KG1 (cell line): ENCODE measurements at places on chromosomes 13 and 19.
A peak's percentile ranks its signal among the peaks of the same experiment; 100 is the strongest.

DNA sequence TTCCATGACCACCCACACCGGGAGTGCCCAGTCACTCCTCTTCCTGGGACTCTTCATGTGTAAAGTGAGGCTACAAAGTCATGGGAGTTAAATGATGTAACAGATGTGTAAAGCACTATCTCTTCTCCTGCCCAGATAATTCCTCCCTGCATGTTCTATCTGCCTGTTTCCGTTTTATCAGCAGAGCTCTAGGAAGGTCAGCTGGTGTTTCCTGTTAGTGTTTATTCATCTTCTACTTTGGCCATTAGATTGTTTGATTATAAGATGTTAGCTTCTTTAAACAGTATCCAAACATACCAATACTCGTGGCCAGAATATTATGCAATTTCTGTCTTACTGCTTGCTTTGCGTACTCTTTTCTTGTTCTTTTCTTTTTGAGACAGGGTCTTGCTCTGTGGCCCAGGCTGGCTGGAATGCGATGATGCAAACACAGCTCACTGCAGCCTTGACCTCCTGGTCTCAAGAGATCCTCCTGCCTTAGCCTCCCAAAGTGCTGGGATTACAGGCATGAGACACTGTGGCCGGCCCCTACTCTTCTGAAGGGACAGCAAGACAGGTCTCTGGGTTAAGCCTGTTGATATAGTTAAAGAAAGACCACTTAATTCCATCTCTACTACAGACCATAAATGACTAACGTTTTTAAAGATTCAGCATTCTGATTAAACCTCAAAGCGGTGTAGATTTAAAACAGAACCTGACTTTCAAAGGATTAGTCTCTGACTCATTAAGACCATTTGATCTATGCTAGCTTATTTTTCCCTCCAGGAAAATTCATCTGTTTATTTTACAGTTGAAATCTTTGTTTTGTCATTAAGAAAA lies 97.4 kb upstream of the AKAP11 start:
- no peak for DNase-seq

- DNase-seq = no peak
Observed at GRCh38 chr13:98647121-98647520, 70.2 kb upstream of the STK24 start.

GRCh38 chr13:112757759-112758086 lies 67.9 kb downstream of the ATP11A start:
- DNase-seq = no peak

DNA sequence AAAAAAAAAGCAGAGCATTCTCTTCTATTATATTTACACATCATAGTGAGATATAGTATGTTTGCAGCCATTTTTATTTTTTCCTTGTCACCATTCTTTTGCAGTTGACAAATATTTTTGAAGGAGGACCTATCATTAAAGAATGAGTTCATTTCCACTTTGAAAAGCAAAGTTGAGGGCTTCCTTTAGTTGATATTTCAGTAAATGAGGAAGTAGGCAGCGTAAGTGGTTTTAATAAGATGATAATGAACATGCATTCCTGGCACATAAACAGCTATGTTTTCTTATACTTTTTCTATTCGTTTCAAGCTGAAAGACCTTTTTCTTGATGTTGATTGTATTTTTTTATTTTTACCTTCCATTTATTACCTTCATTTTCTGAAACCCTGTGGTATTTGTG lies 66.2 kb downstream of the ZMYM2 start:
- no peak for DNase-seq

DNA sequence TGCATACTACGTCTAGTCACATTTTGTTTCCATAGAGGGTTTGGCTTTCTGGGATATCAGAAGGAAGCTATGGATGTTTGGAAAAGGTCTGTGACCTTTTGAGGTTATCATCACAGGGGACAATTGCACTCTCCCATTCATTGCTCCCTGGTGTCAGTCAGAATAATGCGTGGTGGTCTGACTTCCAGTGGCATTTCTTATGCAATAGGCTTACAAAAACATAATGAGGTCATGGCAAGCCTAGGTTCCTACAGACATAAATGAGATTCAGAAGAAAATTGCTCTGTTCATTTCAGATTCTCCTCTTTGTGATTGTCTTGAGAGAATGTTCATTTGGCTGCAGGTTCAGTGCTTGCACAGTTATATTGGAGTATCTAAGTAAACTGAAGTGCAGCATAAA lies 54.6 kb downstream of the ARHGAP35 start:
- no peak for DNase-seq

DNA sequence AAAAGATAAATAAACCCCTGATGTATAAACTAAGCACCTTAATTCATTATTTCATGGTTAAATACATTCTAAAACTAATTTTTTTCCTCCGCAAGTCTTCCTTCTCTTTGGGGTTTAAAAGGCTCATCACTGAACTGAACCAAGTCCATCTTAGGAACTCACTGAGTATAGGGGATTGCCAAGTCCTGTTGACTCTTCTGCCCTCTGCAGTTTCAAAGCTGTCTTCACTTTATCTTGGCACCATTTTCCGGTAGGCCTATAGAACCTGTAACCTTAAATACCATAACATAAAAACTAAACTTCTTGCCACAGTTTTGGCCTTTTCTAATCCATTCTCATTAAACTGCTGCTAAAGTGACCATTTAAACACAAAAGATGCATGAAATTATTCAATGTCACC lies 66.5 kb upstream of the USPL1 start:
- DNase-seq = no peak

DNA sequence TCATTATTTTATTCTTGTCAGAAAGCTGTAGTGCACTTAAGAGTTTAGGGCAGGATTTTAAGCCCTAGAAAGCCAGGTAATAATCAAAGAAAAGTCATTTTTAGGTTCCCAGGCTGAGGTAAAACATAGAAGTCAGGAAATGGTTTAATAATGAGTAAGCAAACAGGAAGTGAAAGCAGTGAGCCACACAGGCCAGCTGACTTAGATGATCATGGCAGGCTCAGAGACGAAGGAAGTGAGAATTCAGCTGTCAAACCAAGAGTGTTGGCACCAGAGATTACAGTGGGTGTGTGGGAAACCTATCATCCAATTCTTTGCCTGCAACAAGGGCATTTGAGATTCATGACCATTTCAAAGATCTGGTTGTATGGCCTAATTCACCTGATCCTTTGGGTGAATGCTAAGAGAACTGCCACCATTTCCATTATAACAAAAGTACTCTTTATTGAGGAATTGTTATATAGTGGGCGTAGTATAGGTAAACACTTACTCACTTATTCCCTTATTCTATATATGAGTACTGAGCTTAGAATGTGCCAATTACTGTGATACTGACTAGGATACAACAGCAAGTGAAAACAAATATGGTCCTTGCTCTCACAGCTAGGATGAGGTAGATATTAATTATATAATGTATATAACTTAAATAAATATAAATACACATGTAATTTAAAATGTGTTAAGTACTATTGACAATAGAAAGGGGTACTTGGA lies 103.7 kb upstream of the EDNRB start:
- DNase-seq = peak; percentile 54

- no peak for DNase-seq
Observed at GRCh38 chr19:32866564-32867265, 2.9 kb downstream of the SLC7A9 start.

DNA sequence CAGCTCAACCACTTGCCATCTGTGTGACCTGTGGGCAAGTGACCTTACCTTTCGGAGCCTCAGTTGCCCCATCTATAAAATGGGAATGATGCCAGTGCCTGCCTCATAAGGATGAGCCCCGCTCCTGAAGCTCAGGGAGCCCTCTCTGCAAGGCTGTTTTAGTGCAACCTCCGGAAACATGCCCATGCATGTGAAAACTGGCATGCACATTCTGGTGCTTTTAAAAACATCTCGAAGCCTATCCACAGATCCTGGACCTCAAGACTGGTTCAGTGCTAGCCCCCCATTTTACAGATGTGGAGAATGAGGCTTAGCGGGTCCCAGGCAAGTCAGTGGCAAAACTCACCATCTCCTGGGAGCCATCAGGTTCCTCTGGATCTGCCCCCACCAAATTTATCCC lies 5.6 kb downstream of the CADM4 start:
- no peak for DNase-seq

GRCh38 chr19:17599780-17600179 lies 44.3 kb downstream of the COLGALT1 start:
- no peak for DNase-seq

DNA sequence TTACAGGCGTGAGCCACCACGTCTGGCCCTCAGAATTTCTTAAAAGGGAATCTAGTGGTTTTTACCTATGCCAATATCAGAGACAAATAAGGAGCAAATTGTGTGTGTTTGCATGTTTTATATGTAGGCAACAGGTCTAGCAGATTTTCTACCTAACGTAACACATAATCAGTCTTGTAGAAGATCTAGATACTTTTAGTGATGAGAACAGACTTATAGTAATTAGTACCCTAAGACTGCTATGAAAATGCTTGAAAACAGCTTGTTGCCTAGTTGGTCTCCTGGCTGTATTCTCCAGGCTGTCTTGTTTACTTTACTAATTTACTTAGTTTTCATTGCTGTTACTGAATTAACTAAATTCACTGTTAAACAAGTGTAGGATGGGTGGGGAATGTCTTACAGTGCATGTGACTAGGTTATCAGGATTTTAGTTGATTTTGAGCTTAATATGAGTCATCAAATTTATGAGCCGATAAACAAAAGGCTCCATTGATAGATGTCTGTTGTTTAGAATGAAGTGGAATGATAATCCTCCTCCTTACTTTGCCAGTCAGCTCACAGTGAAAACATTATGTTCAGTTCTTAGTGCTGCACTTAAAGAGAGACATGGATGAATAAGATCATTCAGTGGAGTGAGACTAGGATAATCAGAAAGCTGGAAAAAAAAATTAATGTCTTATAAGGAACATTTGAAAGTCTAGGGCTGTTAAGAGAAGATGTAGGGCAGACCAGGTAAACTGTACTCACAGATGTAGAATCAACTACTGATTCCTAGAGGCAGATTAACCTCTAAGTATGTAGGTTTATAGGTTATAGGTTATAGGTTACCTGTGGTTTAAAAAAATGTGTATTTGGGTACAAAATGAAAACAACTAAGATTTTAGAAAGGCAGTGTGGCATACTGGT lies 22.4 kb downstream of the GTF2F2 start:
- DNase-seq = no peak

GRCh38 chr19:3459089-3459881 lies 21.0 kb downstream of the SMIM24 start:
- no peak for DNase-seq

- DNase-seq = no peak
Observed at GRCh38 chr13:100063333-100063732, 25.6 kb upstream of the PCCA start.

GRCh38 chr13:77036279-77036678 lies 9.3 kb upstream of the FBXL3 start:
- no peak for DNase-seq

- DNase-seq = no peak
Observed at GRCh38 chr19:45911291-45911690, 3.3 kb downstream of the NANOS2 start.

DNA sequence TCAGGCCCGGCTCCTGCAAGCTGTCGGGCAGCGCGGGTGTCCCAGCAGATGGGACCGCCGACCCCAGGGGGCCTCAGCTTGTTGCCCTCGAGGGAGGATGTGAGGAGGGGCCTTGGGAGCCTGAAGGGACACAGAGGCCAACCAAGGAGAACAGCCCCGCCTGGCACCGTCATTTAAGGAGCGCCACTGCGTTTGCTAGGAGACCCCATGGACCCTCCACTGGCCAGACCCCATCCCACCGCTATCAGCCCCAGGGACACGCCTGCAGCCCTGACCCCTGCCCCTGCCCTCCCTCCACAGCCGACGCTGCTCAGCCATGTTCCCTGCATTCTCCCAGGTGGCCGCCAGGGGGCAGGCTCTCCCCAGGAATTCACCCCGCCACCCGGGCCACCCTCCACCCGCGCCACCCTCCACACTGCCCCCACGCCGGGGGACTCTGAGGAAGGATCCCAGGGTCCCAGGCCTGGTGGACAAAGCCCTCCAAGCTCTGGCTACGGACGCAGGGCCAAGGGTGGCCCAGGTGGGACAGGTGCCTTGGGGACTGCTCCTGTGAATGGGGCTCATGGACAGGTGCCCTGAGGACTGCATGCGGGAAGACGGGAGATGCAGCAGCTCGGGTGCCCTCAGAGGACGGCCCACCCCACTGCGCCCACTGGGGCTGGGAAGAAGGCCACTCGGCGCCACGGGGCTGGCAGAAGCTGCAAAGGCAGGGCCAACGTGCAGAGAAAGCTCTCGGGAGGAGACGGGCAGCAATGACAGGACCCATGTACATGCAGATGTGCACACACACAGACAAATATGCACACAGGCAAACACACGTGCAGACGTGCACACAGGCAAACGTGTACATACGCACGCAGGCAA lies 34.4 kb downstream of the PIP5K1C start:
- DNase-seq = peak; percentile 3

GRCh38 chr13:99489028-99489427 lies 12.2 kb upstream of the TM9SF2 start:
- no peak for DNase-seq

DNA sequence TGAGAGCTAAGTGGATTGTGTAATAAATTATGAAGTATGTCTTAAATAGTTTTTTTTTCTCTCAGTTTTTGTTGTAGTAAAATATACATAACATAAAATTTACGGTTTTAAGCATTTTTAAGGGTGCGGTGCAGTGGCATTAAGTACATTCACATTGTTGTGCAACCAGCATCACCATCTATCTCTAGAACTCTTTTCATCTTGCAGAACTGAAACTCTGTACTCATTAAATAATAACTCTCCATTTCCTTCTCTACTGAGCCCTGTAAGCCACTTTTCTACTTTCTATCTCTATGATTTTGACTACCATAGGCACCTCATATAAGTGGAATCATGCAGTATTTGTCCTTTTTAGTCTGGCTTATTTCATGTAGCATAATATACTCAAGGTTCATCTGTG lies 87.1 kb downstream of the GJA3 start:
- DNase-seq = no peak

DNA sequence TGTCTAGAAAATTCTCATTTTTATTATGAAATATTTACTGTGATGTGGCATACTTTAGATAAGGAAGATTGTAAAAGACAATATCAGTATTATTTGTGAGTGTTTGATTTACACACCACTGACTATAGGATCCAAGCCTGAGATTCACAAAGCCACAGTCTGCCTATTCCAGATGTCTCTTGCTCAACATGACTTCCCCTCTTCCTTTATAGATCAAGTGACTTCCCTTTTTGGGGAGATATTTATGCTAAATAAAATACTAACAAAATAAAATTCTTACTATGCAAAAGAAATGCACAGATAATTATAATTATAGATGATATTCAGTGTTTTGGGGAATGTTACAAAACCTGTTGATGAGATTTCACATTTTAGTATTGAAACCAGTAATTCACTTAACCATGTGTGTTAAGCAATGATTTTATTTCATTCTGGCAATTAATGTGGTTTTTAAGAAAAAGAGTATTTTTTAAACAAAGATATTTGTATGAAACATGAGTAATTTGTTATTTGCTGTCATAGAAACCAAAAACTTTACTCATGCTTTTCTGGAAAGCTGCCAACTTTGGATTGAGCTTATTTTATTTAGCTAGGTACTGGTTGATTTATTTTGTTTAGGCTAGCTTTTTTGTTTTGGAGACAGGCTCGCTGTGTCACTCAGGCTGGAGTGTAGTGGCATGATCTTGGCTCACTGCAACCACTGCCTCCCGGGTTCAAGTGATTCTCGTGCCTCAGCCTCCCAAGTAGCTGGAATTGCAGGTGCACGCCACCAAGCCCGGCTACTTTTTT lies 13.7 kb upstream of the GPR183 start:
- peak; percentile 25 for DNase-seq
